ENCODE measurements at places on chromosomes 11 and 22.

GRCh38 chr11:73852049-73852448, 24.6 kb downstream of the COA4 start:
- DNase-seq = no peak

- DNase-seq = no peak
Measured at GRCh38 chr11:40286137-40286536, 1173.3 kb downstream of the LRRC4C start.

- no peak for DNase-seq
Measured at GRCh38 chr11:19020831-19021230, 39.7 kb downstream of the MRGPRX2 start.

- no peak for DNase-seq
Measured at GRCh38 chr11:11512090-11512489, 109.7 kb downstream of the GALNT18 start.

- no peak for DNase-seq
Measured at GRCh38 chr11:103295704-103296103, 186.5 kb downstream of the DYNC2H1 start.

DNA sequence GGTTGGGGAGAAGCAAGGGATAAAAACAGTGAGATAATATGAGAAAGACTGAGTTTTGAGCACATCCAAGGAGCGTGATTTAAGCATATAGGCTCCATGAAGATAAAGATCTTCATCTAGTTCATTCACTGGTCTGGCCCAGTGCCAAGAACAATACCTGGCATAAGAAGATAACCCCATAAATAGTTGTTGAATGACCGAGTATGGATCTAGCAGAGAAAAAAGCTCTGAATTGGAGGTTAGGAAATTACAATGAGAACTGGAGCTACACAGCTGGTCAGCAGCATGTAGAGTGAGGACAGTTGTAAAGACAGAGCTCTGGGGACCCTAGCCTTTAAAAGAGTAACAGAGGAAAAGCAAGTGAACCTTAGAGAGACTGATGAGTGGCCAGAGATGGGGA, 33.0 kb upstream of the PAK1 start:
- no peak for DNase-seq

- no peak for DNase-seq
Measured at GRCh38 chr11:96043291-96043690, 119.4 kb upstream of the MTMR2 start.

GRCh38 chr11:26743622-26744021, 21.8 kb upstream of the SLC5A12 start:
- no peak for DNase-seq

DNA sequence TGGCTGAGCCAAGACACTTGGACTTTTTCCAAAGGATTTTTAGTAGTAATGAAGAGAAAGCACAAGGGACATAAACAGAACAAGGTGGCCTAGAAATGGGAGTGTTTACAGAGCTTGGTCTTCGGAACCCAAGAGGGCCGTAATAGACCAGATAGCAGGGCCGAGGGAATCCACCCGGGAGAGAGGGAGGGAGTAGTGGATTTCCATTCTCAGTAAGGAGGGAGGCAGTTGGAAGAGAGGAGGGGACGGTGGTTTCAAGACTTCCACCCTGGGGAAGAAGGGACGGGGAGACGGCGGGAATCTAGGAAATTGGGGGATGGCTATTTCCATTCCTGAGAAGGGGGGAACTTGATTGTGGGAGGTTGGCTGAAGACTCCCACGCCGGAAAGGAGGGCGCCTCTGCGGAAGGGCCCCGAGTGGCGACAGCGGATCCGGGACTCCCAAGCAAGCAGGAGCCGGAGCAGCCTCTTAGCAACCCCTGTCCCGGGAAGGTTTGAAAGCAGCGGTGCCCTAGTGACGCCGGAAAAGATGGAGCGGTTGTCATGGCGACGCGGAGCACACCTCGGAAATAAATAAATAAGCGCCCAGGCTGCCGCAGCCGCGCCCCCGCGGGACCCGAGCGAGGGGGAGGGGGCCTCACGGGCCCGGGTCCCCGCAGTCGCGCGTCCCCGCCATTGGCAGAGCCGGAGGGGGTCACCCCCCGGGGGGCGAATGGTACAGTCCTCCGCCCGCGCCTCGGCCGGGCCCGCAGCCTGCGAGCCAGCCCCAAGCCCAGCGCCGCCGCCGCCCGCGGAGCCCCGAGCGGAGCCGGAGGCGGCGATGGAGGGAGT, 31.6 kb downstream of the EIF3F start:
- DNase-seq = peak; percentile 70

GRCh38 chr22:22752556-22753477, 108.4 kb downstream of the GGTLC2 start:
- no peak for DNase-seq

GRCh38 chr11:20459865-20460264, 72.3 kb downstream of the PRMT3 start:
- DNase-seq = no peak

GRCh38 chr11:41301023-41301422, 158.4 kb downstream of the LRRC4C start:
- DNase-seq = no peak

DNA sequence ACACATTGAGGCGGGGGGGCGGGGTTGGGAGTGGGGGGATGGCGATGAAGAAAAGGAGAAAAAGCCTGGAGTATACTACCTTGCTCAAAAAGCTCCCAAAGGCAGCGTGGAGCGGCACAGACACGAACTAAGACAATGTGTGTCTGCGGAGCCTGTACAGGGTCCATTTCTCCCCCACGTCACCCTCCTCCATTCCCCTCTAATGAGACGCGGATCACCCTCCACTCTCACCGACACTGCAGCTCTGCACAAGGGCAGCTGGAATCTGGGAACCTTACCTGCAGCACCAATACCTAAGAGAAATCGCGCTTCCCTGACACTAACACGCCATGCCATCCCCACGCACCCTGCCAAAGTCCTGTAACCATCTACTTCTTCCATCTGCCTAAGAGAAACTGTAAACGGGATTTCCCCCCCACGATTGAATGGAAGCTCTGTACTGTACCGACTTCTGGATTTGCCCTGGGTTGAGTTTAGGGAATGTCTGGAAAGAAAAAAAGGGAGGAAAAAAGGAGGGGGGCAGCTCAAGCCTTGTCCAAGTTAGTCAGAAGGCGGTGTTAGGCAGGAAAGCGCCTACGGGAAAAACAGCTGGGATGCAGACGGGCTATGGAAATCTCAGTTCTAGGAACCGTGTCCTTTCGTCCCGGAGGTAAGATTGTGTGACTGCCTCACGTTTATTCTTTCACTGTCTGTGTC, 125.7 kb upstream of the C11orf58 start:
- no peak for DNase-seq

- DNase-seq = peak; percentile 37
Measured at GRCh38 chr22:29040385-29041275, 21.0 kb downstream of the C22orf31 start.

- DNase-seq = no peak
Measured at GRCh38 chr22:19789828-19790227, 29.2 kb downstream of the TBX1 start.

- no peak for DNase-seq
Measured at GRCh38 chr11:91041626-91042025, 818.8 kb upstream of the CHORDC1 start.

GRCh38 chr11:26841818-26842473, 120.1 kb upstream of the SLC5A12 start:
- no peak for DNase-seq

DNA sequence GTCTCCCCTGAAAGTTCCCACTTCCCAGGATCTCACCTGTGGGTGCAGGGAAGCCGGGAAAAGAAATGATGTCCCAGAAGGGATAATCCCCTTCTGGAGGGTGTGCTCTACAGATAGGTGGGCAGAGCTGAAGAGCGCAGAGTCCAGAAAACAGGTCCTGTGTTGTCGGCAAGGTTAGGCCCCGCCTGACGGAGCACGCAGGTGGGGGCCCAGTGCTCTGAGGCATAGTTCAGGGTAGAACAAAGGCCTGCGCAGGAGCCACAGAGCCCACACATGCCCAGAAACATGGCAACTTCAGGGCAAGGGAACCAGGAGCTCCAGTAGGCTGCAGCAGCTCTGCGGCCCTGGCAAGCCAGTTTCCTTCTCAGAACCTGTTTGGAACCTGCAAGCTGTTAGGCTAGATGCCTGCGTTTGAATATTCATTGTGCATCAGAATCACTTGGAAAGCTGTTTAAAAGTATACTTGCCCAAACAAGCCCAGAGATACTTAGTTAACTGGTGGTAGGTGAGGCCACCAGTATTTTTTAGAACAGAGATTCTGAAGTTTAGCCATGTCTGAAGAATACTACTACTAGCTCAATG, 386.6 kb downstream of the BUD13 start:
- DNase-seq = no peak

GRCh38 chr11:32893343-32894148, 935 bp downstream of the QSER1 start:
- peak; percentile 24 for DNase-seq

DNA sequence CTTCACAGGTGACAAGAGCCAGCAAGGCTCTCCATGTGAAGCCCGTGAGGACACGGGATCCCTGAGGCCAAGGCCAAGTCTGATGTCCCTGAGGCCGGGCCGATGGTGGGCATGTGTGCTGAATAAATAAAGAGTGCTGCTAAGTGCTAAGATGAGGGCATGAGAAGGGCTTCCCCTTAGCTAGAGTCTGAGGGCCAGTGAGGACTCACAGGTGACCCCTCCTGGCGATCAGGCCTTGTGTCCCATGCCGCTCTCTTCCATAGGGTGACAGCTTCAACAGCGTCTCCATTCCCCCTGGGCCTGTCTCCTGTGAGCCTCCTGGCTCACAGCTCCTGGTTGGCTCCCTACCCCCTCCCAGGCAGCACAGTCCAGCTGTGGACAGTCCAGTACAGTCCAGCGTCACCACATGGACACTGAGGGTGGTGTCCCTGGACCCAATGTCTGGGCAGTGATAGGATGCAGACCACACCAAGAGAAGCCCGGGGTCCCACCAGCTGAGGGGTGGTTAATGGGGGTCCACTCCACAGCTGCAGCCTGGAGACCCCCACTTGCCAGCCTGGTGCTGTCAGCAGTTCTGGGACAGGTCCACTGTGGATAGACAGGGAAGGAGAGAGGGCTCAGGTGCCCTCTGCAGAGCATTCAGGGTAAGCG, 1033.2 kb downstream of the TBC1D22A start:
- no peak for DNase-seq

DNA sequence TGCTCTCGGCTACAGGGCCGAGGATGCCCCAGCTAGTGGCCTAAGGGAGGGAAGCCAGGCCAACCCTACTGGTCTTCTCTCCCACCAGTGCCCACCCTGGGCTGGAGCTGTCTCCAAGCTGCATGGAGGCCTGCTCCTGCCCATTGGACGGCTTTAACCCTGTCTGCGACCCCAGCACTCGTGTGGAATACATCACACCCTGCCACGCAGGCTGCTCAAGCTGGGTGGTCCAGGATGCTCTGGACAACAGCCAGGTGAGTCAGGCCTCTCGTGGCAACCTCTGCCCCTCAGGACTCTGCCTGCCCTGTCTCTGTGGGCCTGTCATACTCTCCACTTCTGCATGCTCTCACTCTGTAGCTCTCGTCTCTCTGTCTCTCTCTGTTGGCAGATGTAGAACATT, 44.1 kb upstream of the TPBGL start:
- no peak for DNase-seq

DNA sequence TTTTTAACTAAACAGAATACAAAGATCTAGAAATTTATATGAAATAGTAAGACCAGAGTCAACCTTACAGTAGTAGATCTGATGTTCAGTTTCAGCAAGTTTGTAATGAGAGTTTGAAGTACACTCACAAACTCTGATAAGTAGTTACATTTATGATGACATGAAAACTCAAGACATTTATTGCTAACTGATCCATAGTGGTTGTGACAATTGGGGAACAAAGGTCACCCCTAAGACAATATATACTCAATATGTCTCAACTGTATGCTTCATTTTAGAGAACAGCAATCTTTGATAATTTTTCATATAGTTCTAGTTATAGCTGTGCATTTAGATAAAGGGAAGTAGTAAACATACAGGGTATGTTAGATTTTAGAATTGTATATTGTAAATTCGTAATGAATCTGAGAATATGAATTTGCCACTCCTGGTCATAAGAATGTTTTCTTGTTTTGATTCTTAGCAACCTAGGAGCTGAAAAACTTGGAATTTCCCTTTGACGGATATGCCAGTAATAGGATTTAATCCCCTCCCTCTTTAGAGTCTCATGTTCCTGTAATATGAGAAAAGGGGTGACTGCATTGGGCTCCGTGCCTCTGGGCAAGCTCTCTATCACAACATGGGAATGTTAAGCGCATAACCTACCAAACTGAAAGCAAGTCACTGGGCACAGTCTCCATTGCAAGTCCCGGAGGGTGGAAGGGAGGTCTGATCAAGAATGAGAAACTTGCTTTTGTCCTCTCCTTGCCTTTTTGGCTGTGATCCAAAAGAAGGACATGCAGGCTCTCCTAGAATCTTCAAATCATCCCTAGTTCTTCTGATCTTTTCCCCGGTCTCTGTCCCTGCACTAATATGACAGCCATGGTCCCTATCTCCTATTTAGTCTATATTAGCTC, 11.4 kb downstream of the OR10D3 start:
- no peak for DNase-seq

DNA sequence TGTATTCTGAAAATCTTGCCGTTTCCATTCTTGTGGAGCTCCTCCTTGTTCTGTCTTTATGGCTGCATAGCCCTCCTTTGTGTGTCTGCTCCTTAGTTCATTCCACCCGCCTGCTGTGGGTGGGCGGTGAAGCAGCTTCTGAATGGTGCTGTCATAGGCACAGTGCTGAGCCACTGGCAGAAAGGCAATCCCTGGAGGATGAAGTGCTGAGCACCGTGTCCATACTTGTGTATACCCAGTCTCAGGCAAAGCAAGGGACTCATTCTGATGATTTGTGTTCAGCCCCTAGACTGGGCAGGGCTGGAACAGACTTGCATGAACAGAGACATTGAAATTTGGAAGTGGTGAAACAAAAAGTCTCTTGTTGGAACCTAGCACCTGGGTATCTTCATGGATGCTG, 134.9 kb downstream of the MYO18B start:
- no peak for DNase-seq

DNA sequence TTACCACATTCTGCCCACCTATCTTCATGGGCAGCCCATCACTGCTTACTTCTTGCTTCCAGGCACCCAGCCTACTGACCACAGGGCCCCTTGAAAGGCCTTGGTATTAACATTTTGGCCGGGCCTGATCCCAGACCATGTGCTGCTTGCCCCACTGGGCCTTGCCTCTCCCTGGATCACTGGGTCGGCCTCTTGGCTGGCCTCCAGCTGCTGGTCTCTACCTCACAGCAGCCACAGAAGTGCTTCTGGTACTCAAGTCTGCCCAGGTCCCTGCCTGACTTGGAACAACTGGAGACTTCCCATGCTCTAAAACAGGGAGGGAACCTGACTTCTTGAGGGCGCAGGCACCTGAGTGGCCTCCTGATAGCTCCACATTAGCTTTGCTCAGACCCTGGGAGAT, 63.6 kb downstream of the THAP12 start:
- DNase-seq = no peak

GRCh38 chr22:41619979-41620588, 759 bp downstream of the DESI1 start:
- peak; percentile 26 for DNase-seq

All from stimulated activated naive CD4-positive, alpha-beta T cell treated with Interleukin-2 at 50 U/mL for 16 hours (primary cell).